LoVo (cell line): ENCODE measurements at places on chromosomes 1 and 21.

DNA sequence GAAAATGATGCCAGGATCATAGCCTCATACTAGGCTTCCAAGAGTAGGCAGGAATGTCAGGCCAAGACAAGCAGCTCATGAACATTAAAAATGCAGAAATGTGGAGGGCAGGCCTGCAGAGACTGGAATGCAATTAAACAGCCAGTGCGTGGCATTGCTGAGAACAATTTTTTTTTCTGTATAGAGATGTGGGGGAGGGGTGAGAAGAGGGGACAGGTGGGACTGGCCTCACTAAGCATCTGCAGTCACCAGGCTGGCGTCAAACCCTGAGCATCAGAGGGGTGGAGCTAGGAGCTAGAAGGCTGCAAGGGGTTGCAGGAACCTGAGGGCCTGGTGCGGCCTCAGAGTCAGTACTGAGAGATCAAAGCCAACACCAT, 114.1 kb downstream of the TNR start:
- DNase-seq = no peak

GRCh38 chr1:244181867-244182266, 130.8 kb downstream of the ZBTB18 start:
- DNase-seq = no peak

GRCh38 chr1:239765163-239765562, 326.5 kb upstream of the FMN2 start:
- DNase-seq = no peak

- no peak for DNase-seq
These were observed 60.6 kb upstream of the LRRC8B start for GRCh38 chr1:89464008-89464407.

DNA sequence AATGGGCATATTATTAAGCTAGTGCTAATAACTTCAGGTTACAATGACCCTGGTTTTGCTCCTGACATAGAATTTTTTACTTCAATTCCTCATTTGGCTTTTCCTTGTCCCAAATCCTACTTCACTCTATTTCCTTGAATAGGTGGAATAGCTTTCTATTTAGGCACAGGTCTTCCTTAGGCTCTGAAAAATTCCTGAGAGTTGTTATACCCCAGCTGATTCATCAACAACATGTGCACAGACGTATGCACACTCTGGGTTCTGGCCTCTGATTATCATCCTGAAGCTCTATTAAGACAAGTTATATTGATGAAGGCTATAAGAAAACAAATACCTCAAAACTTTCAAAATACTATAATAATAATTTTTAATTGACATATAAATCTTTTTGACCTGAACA, 172.4 kb downstream of the NTMT2 start:
- no peak for DNase-seq

DNA sequence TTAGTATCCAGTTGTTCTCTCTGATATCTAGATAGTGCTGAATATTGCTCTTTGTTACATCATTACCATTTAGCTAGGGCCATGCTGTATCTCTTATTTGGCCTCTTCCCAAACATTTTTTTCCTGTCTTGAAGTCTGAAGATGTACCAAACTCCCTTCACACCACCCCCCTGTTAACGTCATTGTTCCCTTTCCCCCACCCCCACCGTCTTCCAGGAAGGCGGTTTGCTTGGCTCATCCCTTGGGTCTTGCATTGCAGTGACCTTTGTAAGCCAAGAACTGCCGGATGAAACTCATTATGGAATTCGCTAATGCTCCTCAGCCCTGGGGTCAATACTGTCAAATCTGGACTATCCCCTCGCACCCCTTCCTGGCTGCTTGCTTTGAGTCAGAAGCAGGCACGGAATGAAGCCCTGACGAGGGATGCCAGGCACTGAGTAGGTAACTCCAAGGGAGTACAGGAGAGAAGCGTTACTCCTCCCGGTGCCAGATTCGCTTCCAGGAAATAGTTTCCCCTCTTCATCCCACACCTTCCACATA, 283.1 kb downstream of the TM2D1 start:
- DNase-seq = no peak

DNA sequence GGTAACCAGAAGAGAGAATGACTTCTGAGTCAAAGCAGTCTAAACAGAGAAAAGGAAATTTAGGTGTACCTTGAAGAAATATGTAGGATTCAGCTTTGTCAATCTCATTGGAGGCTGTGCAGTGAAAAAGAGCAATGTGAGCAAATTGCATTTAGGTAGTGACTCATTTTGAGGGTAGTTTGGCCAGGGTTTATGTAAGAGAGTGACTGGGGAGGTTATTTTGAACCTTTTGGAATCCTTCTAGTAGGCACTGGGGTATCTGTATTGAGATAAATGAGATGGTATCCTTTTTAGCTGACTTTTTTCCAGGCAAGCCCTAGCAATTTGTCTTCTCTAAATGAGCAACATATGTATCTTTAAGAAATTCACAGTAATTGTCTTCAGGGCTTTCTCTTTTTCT, 95.9 kb downstream of the DISP1 start:
- DNase-seq = no peak

DNA sequence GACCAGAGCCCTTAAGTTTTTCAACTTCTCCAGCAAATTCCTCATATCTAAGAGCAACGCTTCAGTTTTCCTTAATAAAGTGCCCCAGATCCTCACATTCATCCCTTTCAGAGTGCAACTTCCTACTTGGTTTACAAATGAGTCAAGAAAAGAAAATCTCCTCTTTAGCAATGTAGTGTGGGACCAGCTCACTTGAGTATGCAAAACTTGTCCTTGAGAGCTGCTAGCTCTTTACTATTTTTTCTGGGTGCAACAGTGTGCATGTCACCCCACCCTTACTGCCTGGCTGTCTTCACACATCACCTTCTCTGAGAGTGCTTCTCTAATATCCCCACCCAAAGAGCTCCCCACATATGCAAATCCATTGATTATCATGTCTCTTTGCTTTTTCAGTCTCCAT, 203.1 kb upstream of the CAMK1G start:
- DNase-seq = no peak
